ENCODE measurements at places on chromosomes 16 and 17.
A peak's percentile ranks its signal among the peaks of the same experiment; 100 is the strongest.

- peak; percentile 24 for DNase-seq
Observed at GRCh38 chr17:64281962-64282752, 19.1 kb upstream of the TEX2 start.

GRCh38 chr16:85261657-85262557, 149.6 kb upstream of the CIBAR2 start:
- no peak for DNase-seq

DNA sequence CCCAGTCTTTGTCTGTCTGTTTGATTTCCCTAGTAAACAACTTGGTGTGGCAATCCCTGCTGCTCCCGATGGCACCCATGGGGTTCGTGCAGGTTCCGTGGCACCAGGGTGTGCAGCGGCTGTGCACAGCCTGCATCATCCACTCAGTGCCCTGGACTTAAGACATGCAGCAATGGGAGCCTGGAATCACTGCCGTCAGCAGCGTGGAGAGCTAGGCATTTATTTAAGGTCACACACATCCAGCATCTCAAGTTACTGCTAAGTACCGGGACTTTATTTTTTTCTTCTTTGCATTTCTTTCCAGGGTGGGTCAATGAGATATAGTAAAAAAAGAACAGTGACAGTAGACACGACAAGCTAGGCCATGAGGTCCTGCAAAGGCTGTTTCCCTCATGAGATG, 2.8 kb downstream of the DHRS7C start:
- DNase-seq = no peak

DNA sequence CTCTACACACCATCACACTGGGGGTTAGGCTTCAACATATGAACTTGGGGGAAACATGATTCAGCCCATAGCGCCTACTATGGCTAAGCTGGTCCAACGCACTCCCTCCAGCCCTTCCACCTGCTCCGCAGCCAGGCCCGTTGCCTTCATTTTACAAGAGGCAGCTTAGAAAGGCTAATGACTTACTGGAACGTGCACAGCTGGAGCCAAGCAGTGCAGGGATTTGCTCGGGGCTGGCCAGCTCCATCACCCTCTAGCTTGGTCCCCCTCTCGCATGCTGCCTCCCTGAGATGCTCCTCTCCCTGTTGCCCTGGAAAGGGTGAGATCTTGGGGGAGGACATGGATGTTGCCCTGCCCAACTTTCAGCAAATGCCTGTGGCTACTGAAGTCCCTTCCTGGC, 2.8 kb upstream of the CACNG1 start:
- no peak for DNase-seq

- no peak for DNase-seq
Observed at GRCh38 chr16:4928227-4928626, 8.7 kb downstream of the PPL start.

- DNase-seq = no peak
Observed at GRCh38 chr16:89375021-89375420, 115.3 kb downstream of the ANKRD11 start.

GRCh38 chr17:17692353-17693252, 11.3 kb downstream of the RAI1 start:
- DNase-seq = no peak

- no peak for DNase-seq
Observed at GRCh38 chr16:5466551-5466950, 369.0 kb upstream of the EEF2KMT start.

DNA sequence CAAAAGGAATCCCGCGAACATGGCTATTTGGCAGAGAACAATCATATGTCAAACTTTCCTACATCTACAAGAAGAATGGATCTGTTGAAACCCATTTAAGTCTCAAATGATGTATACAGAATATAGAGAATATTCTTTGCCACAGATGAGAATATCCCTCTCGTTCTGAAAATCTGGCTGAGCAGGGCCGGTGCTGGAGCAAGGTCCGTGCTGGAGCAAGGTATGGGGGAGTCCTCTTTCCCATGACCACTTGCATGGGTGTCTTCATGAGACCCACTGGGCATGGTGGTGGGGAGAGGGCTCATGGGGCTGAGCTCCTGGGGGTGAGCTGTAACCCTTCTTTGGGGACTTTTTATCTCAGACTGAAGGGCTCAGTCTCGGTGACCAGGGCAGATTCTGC, 440.9 kb downstream of the SOX9 start:
- DNase-seq = no peak

- DNase-seq = no peak
Observed at GRCh38 chr17:10812674-10813073, 8.8 kb upstream of the TMEM238L start.
